ENCODE measurements at places on chromosomes 1 and 21. TPM values are rescaled to one million over a fixed set of nuclear protein-coding genes. Genes with fewer than 3 reads are reported as not detected.

DNA sequence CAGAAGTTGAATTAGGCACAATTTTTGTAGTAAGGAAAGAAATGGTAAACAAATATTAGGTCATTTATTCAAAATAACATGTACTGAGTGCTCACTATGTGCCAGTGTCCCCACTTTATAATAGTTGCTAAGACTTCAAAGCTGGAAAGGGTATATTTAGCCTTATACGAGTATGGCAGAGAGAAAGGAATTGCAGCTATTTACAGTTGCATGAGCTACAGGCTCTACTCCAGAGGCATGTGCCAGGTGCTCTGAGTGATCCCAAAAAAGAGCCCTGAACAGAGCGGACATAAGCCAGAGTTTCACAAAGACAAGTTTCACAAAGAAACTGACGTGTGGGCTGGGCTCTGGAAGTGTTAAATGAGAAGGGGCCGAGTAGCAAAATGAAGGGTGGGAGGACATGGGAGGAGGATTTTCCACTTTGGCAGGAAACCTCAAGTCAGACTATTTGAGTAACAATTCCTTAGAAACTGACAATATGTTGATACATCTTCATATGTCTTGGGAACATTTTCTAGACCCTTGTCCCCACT, 40.9 kb downstream of the FASLG start:
- no peak for DNase-seq

- DNase-seq = peak; percentile 82
Measured at GRCh38 chr1:6638226-6638625, 13.6 kb downstream of the THAP3 start.

DNA sequence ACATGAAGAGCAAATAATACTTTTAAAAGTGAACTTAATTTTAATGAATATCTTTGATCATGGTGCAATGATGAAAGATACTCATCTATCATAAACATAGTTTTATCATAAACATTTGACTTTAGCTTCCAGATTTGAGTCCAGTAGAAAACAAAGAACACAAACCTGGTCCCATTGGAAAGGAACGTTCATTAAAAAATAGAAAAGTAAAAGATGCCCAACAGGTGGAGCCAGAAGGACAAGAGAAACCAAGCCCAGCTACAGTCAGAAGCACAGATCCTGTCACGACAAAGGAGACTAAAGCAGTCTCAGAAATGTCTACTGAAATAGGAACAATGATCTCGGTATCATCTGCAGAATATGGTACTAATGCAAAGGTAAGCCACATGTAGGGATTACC, 55.6 kb upstream of the MYOCOS start:
- no peak for DNase-seq

DNA sequence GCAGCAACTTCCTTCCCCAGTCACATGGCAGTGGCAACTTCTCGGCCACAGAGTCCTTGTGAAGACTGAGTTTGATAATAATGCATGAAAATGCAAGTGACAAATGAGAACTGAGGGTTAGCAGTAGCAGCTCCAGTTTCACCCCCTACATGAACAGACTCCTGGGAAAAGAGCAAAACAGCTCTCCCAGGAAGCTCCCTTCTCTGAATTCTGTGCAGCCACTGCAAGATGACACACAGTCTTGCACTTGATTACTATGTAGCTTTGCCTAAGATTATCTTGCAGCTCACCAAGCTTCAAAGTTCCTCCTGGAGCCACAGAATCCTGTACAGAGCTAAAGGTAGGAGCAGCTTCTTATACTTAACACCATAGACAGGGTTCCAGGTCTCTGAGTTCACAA, 4.7 kb downstream of the PGBD5 start:
- DNase-seq = no peak

DNA sequence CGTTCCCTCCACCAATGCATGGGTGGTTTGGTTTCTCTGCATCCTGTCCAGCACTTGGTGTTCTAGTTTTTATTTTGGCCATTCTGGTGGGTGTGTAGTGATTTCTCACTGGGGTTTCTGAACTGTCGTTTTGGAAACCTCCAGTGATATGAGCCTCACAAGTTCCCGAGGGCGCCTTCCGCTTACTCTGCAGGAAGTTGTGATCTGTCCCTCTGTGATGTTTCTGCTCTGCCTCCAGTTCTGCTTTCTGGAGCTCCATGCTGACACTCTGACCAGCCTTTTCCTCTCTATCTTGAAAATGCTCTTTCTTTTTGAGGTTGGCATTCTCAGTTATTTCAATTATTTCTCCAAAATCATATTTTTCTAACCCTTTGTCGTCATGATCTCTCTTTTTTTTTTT, 111.6 kb downstream of the PLD5 start:
- no peak for DNase-seq

- no peak for DNase-seq
Measured at GRCh38 chr1:1024149-1024770, 4.3 kb downstream of the AGRN start.

GRCh38 chr1:54276617-54277450, 76.9 kb downstream of the MRPL37 start:
- no peak for DNase-seq

- DNase-seq = no peak
Measured at GRCh38 chr1:66305927-66306326, 228.0 kb upstream of the SGIP1 start.

DNA sequence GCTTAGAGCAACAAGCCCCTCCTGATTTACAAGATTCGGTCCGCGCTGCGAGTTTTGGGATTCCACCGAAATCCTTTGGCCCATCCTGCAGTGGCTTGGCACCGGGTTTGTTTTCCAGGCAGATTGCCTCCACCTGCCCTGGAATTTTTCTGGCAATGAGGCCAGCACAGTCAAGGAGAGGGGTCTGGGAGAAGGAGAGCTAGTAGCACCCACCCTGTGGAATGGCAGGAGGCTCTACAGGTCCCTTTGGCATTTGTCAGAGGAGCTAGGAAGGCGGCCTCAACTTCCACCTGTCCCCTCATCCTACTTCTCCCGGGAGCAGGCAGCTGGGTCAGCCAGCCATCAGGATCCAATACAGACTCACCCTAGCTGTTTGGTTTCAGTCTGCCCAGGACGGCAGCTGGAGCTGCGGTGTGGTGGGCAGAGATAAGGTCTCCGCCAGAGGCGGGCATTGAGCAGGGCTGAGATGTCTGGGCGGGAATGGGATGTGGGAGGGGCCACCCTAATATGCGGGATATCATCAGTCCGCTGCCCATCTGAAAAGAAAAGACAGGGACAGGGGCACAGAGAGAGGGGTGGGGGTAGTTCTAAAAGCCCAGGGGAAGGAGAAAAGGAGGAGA, 37.8 kb upstream of the PRELP start:
- peak; percentile 60 for DNase-seq

DNA sequence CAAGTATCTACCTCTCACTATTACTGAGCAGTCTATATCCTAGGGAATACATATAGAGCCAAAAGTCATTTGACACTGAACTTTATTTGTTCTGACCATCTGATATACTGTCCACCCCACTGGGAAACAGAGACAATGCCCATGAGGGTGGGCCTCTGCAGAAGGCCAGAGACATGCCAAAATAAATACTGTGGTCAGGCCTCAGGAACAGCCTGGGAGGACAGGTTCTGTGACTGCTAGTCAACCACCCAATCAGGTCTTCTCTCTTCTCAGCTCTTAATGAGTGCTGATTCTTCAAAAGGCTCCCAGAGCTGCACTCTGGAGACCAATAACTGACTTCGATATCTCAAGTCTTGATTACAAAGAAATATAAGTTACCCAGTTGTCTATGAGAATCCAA, 5.5 kb upstream of the ANKRD35 start:
- no peak for DNase-seq

GRCh38 chr1:89203166-89203565, 4.4 kb upstream of the GBP4 start:
- no peak for DNase-seq

DNA sequence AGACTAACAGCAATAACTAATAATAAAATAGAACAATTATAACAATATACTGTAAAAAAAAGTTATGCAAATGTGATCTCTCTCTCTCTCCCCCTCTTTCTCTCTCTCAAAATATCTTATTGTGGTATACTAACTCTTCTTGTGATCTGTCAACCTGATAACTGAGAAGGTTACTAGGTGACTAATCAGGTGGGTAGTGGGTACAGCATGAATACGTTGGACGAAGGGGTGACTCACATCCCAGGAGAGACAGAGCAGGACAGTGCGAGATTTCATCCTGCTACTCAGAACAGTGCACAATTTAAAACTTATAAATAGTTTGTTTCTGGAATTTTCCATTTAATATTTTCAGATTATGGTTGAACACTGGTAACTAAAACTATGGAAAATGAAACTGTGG, 257.5 kb downstream of the LRRC40 start:
- DNase-seq = no peak

- no peak for DNase-seq
Measured at GRCh38 chr1:159469921-159470533, 30.5 kb downstream of the OR10J1 start.

DNA sequence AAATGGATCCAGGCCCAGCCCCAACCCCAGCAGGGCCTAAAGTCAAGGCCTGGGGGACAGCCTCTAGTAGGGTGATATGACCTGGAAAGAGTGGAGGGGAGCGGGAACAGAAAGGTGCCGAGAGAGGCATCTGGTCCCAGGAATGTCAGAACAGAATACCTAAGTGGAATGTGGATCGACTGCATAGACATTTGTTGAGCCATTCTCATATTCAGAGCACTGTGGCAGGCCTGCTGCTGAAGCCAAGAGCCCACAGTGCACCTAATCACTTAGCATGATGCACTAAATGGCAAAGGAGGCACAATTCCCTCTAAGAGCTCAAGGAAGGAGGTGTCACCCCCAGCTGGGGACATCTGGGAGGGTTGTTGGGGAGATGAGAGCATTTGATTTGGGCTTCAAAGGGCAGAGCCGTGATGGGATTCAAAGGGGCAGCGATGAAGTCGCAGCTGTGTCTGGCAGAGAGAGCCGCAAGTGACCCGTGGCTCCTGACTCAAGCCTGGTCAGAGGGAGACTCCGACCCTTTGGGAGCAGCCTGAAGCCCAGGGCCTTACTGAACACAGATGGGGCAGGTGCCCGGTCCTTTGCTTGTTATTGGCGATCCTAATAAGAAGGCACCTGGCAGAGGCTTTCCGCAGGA, 8.6 kb upstream of the PKP1 start:
- no peak for DNase-seq

DNA sequence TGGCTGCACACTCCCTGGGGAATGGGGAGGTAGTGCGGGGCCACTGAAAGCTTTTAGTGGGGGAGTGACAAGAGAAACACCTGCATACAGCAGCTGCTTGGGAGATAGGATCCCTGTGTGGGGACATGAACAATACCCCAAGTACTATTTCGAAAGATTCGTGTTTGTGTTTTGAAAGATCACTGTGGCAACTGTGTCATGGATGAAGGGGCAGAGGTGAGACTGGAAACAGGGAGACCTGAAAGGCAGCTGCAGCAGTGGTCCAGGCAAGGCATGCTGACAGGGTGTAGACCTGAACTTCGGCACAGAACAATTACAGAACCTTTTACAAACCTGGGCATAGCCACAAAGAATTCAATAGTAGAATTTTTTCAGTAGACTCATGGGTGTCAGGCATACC, 32.9 kb downstream of the TENT5C start:
- peak; percentile 49 for DNase-seq

DNA sequence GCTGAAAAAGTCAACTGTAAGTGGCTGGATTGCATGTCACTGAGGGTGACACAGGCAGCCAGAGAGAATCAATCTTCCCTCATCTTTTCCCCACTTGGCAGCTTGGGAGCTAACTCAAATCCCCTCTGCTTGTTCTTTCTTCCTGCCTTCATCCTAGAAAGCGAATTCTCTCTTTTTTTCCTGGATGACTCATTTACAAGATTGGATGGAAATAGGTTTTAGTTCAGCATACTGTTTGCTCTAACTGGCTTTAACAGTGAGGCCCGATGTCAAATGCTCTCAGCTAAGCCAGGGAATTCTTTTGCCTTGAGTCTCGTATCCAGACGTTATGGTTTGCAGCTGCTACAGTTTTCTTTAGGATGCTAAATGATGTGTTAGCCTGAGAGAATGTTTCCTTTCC, 72.7 kb downstream of the HUNK start:
- no peak for DNase-seq

GRCh38 chr1:118123116-118123839, 61.8 kb downstream of the SPAG17 start:
- DNase-seq = no peak

GRCh38 chr1:42350086-42350485, 15.1 kb upstream of the FOXJ3 start:
- DNase-seq = no peak

- DNase-seq = no peak
Measured at GRCh38 chr1:100769906-100770646, 50.5 kb downstream of the VCAM1 start.

DNA sequence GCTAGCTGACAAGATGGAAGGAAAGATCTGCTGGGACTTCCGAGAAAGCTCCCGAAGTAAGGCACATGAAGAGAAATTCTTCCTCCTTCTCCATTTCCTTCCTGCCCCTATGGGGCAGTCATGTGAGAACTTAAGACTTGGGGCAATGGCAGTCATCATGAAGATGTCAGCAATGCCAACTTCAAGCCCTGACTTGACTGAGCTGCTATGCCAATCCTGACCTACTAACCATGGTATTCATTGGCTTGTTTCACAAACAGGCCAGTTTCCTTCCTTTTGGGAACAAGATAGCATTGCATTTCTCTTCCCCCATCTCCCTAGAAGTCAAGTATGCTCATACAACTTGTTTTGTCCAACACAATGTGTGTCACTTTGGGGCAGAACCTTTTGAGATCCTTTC, 25.5 kb downstream of the GRIK1 start:
- no peak for DNase-seq

- no peak for DNase-seq
Measured at GRCh38 chr1:91245435-91245834, 159.2 kb downstream of the HFM1 start.

DNA sequence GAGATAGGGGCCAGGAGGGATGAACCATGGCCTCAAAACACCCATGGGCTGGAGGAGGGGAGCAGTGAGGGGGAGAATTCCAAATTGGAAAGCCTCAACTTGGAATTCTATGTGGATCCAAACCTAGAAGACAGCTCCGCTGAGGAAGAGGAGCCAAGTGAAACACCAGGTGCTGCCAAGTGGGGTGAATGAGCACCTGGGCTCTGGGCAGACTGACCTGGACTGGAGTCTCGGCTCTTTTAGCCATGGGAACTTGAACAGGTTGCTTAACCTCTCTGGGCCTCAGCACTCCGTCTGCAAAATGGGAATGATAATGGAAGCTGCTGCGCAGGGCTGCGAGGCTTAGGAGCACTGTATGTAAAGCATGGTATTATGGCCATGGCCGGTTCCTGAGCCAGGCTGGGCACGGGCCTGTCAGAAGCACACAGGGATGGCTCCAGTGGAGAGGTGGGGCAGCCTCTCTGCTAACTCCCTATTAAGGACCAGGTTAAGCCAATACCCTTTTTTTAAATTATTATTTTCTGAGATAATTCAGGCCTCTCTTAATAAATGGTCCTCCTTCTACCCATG, 81.5 kb downstream of the SYT2 start:
- no peak for DNase-seq

GRCh38 chr1:241888232-241888631, 40.2 kb downstream of the EXO1 start:
- no peak for DNase-seq

Gene S100A7
- total RNA-seq = not detected

Gene GRHL3
- not detected for total RNA-seq

Gene SPATA46
- not detected for total RNA-seq

Gene OR2T33
- not detected for total RNA-seq

Gene MEGF6
- 194 TPM for total RNA-seq

Gene CYP4X1
- 17.2 TPM for total RNA-seq

Gene NES
- total RNA-seq = 74.1 TPM

Gene STIL
- 0.11 TPM for total RNA-seq

Gene POU3F1
- not detected for total RNA-seq

Gene LIPI
- total RNA-seq = not detected

All from ascending aorta (tissue), 2 donors.